ENCODE measurements at places on chromosomes 2 and 18.

DNA sequence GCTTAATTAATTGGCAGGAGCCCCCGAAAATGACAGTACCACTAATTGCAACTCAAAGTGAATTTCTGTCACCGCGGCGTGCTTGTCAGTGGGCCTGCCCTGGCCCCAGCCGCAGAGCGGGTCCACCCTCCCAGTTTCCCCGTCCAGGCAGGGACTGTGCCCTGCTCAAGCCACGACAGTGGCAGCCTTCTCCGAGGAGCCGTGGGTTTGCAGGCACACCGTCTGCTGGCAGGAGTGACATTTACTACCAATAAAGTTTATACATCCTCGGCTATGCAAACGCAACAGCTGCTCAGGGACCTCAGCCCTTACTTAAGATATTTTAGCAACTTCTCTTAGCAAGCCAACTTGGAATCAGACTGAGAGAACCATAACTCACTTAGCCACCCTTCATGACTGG lies 112.7 kb downstream of the GBX2 start:
- no peak for DNase-seq

GRCh38 chr2:85853499-85854165 lies 35.2 kb downstream of the ST3GAL5 start:
- DNase-seq, result no peak

GRCh38 chr18:23502516-23503037 lies 734 bp upstream of the RMC1 start:
- no peak for DNase-seq

DNA sequence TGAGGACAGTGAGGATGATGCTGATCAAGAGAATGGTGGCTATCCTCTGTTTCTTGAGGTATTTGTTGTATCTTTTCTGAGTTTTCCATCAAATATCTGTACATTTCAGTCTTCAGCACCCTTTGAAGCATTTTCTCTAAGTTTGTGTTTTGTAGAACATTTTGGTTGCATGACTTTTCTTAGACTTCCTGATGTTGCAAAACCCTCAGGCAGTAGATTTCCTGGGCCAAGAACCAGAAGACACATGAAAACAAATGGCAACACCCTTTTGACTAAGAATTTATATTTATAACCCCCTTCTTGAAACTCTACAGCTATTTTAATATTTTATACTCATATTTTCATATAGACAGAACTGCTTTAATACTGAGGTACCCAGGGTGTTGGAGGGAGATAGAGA lies 16.2 kb downstream of the HNMT start:
- DNase-seq, result no peak

GRCh38 chr2:27856386-27856785 lies 33.8 kb downstream of the RBKS start:
- DNase-seq, result no peak

GRCh38 chr2:238113611-238114010 lies 13.5 kb downstream of the ESPNL start:
- DNase-seq, result no peak

GRCh38 chr2:10504370-10504993 lies 56.4 kb upstream of the ODC1 start:
- no peak for DNase-seq

DNA sequence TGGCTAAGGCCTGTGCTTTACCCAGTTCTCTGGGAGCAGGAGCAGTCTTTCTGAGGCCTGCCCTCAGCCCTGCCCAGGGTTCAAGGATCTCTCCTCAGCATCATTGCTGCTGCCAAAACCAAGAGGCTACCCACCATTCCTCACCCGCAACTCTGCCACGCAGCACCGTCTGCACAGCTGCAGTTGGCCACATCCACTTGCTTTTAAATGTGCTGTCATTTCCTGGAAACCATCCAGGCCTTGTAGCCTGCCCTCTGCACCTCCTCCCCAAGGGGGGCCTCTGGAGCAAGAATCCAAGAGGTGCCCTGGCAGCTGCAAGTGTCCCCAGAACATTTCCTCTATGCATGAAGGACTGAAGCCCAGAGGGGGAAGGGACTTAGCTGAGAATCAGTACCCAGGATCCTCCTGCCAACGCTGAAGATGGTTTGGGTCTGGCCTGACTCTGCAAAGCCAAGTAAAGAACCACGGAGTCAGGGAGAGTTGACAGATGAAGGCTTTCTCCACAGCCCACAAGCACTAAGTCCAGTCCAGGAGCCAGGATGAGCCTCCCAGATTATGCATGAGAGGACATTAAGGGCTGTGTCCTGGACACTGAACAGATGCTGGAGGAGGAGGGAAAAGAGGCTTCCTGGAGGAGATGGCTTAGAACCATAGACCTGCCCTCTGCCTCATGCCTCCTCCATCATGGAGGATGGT lies 14.9 kb downstream of the EMX1 start:
- DNase-seq, result no peak

DNA sequence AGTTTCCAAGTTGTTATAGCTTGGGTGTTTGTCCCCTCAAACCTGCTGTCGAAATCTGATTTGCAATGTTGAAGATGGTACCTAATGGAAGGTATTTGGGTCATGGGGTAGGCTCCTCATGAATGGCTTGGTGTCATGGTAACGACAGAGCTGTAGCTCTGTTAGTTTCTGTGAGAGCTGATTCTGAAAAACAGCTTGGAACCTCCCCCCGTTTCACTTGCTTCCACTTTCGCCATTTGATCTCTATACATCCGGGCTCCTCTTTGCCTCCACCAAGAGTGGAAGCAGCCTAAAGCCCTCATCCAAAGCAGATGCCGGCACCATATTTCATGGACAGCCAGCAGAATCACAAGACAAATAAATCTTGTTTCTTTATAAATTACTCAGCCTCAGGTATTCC lies 1035.1 kb upstream of the SLC39A10 start:
- DNase-seq, result no peak

DNA sequence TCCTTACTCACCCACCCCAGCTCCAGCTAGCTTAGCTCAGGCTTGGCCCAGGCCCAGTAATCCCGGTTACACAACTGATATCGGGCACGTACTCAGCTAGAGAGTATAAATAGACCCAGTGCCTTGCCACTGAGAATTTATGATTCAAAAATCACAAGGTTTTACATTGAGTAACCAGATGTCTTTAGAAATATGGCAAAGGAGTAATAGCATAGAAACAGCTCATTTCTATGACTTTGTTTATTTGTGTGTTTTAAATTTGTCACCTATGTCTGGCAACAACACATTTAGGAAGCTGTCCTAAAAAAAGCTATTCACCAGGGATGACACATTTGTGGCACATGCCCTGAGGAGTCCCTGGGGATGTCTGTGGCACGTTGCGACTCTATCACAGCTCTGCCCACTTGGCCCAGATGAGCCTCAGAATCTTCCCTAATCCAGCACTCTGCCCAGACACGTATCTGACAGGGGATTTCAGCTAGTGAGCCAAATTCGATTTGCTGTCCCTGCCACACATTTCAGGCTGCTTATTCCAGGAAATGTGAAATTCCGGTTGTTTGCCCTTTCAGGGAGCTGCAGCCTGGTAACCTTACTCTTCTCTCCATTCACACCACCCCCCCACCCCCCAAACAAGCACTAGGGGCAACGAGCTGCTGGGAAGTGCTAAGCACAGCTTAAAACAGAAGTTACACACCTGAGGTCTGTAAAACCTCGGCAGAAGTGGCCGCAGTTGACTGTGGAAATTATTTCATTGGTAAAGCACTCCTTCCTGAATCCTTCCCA lies 85.4 kb upstream of the ZCCHC2 start:
- peak; percentile 90 for DNase-seq

- DNase-seq, result no peak
Measured at GRCh38 chr2:193627187-193627926, 1432.6 kb upstream of the TMEFF2 start.

- DNase-seq, result no peak
Measured at GRCh38 chr2:130911482-130911881, 74.8 kb downstream of the ARHGEF4 start.

DNA sequence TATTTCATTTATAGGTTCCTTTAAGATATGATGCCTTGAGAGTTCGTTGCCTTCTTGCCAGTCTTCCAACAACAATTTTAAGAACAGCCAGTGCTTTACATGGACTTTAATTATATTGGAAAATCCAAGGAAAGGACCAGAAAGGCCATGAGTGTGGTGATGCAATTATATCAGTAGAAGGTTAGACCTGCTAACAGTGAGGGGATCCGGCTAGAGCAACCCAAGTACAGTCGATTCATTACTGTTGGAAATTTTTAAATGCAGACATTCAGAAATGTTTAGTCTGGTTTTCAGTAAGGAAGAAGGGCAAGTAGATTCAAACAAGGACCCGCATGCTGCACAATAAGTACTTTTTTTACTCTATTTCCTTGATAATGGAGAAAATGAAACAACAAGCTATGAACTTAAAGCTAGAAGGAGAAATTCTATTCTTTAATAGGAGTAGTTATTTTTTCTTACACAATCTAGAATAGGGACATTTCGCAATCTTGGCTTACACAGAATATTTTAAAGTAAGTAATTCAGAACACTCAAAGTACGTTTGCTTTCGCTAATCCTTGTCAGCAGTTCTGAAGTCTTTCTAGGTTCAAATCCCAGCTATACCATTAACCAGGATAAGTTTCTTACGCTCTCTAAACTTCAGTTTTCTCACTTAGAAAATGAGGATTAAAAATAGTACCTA lies 405.5 kb downstream of the MEIS1 start:
- no peak for DNase-seq

GRCh38 chr2:223712642-223713041 lies 110.5 kb upstream of the SCG2 start:
- DNase-seq, result no peak

DNA sequence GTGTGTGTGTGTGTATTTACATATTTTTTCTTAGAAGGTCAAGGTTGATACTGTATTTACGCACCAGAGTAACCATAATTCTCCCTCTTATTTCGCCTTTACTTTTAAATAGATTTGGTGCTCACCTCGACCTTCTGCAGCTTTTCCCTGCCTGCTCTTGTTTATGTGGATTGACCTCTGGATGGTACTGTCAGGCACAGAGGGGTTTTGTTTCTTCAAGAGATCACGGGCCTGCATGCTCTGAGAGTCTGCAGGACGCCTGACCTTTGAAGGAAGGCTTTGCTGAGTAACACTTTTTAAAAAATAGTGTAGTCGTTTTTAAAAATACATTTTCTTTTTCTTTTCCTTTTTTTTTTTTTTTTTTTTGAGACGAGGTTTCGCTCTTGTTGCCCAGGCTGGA lies 18.1 kb upstream of the EFHD1 start:
- DNase-seq, result no peak

GRCh38 chr2:30620102-30620501 lies 173.1 kb downstream of the LCLAT1 start:
- no peak for DNase-seq
